ENCODE measurements at places on chromosomes 1 and 21. TPM values are rescaled to one million over a fixed set of nuclear protein-coding genes. Genes with fewer than 3 reads are reported as not detected.

- DNase-seq, result no peak
These were observed 55.9 kb upstream of the SPOCD1 start for GRCh38 chr1:31871703-31872102.

DNA sequence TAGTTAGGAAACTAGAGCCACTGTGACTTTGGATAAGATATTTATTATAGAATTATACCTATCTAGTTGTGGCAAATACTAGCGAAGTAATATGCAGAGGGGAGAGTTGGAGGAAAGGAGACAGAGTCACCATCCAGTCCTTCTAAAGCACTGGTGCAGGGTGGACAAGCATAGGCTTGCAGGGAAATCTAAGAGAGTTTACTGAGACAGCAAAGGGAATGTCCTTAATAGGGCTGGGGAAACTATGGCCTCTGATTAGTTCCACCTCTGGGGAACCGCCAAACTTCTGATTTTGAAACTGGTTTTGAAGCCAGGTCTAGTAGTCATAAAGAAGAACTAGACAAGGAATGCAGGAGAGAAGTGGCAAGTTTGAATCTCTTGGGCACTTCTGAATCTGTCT, 407.9 kb downstream of the VAV3 start:
- DNase-seq, result no peak

DNA sequence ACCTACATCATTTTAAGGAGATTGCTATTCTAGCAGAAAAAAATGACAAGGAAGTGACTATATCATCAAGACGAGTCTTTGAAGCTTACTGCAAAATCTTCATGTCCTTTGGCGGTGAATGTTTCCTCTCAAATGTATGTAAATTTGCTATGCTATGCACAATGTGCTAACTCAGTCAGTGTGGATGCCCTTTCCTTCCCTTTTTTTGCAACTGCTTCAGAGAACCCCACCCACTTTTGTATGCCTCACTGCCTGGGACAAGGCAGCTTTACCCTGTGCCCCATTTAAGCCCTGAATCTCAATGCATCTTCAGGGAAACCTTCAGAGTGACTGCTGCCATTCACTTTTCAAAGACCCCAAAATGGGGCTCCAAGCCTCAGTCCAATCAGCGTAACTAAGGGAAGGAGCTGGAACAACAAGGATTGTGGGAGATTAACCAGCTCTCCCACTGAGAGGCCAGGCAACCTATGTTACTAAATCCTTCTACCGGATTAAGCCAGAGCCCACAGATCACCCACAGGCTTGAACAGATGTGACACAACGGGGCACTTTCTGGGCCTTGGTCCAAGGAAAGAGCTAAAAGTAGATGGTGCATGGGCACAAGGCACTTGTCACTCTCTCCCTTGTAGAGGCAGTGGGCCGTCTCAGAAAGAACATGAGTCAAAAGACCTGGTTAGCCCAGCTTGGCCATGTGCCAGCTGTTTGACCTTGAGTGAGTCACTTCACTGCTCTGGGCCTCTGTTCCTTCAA, 154.4 kb downstream of the PLPP3 start:
- no peak for DNase-seq

DNA sequence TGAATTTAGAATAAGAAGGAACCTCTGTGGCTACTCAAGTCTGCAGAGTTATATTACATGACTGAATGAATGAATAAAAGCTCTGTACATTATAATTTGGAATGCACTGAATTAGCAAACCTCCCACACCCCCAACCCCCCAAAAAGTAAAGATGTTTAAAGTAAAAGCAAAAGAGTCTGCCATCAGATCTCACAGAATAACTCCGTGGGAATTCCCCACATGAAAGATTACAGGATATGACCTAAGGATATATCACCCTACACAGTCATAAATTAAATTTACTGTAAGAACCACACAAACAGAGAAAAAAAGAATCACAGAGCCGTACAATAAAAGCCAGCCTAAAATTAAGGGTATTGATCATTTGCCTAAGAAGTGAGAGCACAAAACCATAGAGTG, 587.3 kb downstream of the PTPRC start:
- DNase-seq, result no peak

Gene CCT8
- 243 TPM for polyA plus RNA-seq

DNA sequence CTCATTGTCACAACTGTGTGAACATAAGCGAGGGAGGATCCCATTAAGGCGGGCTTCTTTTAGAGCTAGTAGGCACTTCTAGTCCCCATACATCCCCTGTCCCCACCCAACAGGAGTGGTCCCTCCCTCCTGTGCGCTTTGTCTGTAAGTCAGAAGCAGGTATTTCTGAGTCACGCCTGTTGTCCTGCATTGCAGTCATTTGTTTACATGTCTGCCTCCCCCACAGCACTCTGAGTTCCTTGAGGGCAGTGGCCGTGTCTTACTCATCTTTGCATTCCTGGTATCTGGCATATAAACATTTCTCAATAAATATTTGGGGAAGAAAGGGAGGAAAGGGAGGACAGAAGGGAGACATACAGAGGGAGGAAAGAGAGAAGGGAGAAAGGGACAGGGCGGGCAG, 40.3 kb downstream of the PLEKHA6 start:
- no peak for DNase-seq

GRCh38 chr1:210797422-210797821, 336.5 kb downstream of the KCNH1 start:
- no peak for DNase-seq

- no peak for DNase-seq
These were observed 1531.1 kb downstream of the MRPL39 start for GRCh38 chr21:24076179-24076578.

- DNase-seq, result no peak
These were observed 327.8 kb upstream of the USP24 start for GRCh38 chr1:55542901-55543504.

Gene CTNNBIP1
- 35.9 TPM for polyA plus RNA-seq

GRCh38 chr21:39444421-39445180, 977 bp downstream of the LCA5L start:
- no peak for DNase-seq

Gene LPGAT1
- 27.6 TPM for polyA plus RNA-seq

- DNase-seq, result no peak
These were observed 17.2 kb upstream of the ZBTB8B start for GRCh38 chr1:32447469-32448185.

Gene HHAT
- 13.0 TPM for polyA plus RNA-seq

DNA sequence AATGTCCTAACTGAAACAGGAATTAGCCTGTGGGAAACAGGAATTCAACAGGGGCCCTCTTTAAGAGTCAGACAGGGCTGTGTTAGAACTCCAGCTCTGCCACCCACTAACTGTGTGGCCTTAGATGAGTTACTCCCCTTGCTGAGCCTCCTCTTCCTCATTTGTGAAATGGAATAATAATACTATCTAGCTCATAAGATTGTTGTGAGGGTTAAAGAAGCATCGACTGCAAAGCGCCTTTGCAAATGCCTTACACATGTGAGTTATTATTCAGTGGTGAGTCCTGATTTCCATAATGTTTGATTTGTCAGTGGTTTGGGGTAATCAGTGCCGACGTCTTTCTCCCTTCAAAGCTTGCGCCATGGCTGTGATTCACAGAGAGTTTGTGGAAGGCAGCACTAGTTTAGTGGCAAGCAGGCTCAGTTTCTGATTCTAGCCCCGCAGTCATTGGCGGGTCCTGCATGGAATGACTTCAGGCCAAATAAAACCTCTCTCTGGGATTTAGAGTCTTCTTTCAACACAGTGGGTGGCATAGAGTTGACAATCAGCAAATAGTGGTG, 388.5 kb downstream of the PLPP3 start:
- DNase-seq, result no peak

DNA sequence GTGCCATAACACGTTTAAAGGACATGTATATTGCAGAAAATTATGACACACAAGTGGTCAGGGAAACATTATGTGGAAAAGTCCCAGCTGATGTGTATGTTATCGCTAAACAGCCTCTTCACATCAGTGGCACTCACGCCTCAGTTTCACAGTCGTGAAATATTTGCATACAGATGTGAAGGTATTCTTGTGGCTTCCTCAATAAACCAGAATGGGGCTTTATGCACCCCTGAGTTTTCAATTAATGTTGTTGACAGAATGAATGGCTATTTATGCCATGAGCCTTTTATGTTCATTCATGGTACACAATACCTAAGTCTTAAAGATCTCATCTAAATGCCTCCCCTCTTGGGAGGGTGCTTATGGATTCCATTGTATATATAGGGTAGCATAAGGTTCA, 202.1 kb upstream of the ADGRL2 start:
- DNase-seq, result no peak

DNA sequence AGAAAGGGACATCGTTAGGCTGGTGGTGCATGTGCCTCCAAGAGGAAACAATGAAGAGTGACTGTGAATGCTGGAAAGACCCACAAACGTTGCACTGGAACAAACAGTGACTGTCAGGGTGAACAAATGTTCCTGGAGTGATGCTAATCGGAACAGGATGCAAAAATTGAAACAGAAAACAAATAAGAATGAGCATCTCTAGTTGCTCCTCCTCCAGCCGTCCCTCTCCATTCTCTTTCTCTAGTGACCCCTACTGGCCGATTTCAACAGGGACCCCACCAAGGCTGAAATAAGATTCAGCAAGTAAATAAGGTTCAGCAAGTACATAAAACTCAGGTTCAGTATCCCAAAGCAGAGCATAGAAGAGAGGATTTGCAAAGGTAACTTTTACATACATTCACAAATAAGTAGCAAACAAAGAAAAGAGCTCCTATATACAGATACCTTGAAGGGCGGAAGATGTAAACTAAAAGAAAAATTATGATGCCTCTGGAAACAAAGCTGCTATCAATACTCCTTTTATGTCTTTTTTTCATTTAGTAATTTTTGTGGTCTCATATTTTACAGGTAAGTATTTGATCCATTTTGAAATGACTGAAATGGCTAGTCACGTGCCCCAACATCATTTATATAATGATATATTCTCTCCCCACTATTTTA, 836.1 kb upstream of the ADAMTS5 start:
- DNase-seq, result no peak

Gene TIAM1
- polyA plus RNA-seq, result 13.5 TPM

Gene CR1L
- 1.3 TPM for polyA plus RNA-seq

GRCh38 chr1:155951753-155952504, 10.5 kb downstream of the RXFP4 start:
- DNase-seq, result no peak

DNA sequence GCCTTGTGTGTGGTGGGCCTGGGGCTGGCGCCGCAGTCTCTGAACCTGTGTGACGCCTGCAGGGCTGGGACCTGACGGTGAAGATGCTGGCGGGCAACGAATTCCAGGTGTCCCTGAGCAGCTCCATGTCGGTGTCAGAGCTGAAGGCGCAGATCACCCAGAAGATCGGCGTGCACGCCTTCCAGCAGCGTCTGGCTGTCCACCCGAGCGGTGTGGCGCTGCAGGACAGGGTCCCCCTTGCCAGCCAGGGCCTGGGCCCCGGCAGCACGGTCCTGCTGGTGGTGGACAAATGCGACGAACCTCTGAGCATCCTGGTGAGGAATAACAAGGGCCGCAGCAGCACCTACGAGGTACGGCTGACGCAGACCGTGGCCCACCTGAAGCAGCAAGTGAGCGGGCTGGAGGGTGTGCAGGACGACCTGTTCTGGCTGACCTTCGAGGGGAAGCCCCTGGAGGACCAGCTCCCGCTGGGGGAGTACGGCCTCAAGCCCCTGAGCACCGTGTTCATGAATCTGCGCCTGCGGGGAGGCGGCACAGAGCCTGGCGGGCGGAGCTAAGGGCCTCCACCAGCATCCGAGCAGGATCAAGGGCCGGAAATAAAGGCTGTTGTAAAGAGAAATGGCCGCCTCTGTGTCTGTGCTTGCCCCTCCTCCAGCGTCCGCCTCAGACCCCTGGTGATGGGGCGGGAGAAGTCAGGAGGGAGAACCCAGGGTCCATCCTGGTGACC, 788 bp downstream of the ISG15 start:
- DNase-seq, result no peak

Gene SERINC2
- 51.1 TPM for polyA plus RNA-seq

GRCh38 chr21:41213021-41213420, 45.1 kb downstream of the BACE2 start:
- no peak for DNase-seq

DNA sequence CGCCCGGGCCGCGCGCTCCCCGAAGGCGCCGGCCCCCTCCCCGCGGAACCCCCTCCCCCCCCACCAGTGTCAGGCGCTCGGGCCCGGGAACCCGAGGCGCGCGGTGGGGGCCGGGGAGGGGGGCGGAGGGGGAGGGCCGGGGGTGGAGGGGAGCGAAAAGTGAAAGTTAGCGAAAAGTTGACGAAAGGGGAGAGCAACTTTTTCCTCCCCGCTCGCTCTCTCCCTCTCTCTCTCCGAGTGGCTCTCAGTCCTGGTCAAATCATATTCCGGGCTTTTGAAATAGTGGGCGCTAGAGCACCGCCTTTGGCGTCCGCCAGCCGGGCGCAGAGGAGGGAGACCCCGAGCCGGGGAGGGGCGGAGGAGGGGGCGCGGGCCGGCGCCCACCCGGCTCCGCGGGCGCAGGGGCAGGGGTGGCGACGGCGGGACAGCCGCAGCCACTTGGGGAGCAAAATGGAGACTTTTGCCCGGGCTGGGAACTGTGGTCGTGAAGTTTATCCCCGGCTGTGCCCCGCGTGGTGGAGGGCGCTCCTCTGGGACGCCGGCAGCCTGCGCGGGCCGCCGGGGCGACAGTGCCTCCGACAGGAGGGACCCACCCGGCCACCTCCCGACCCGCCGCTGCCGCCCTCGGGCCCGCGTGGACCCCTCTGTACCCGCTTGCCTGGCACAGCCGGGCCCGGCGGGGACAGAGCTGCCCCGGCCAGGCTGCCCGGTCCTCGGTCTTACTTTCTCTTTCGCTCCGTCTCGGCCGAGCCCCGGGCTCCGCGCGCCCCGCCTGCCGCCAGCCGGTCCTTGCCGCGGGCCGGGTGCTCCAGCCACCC, 697 bp downstream of the PRDM16 start:
- no peak for DNase-seq

DNA sequence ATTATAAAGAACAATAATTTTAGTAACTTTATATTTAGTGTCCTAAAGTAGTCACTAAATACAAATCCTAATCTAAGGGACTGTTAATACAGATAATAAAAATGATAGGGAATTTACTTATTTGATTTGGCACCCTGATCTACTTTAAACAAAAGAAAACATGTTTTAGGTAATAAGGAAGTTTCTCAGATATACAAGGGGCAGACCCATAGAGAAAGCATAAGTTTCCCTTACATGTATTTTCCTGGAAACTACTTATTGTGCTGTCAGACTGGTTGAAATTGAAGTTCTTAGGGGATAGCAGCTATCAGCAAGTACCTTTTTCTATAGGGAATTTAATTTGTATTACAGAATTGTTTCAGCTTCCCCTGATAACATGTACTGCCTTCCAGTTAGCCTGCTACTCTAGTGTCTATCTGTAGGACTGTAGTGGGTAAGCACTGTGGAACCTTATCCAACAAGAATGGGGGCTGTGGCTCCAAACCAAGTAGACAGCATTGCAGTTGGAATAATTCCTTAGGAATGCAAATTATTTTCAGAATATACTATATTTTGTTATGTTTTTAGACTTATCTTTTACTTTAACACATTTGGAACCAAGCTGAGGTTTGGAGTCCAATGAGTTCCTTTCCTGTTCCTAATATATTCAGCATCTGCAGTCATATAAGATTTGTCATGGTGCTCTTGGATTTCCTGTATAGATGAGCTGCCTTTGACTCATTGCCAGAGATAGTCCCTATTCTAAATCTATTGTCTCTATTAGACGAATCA, 14.7 kb downstream of the MSH4 start:
- no peak for DNase-seq

Gene PER3
- 12.4 TPM for polyA plus RNA-seq
